Stimulated activated CD8-positive, alpha-beta memory T cell treated with anti-CD3 and anti-CD28 coated beads, Interleukin-15, amount 100 ng/mL, for 48 hours (primary cell): ENCODE measurements at places on chromosomes 1 and 21.

DNA sequence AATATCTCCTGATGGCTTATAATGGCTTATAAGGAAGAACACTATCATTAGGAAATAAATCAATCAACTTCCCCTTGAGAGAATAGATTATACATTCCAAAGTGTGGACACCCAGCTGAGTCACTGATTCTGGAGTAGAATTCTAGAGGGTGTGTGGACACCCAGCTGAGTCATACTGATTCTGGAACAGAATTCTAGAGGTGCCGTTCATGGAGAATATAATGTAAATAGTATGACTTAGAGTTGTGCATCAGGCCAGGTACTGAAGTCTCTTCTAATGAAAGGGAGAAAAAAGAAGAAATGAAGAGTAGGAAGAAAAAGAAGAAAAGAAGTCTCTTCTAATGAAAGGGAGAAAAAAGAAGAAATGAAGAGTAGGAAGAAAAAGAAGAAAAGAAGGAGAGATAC, 2.4 kb upstream of the USP33 start:
- DNase-seq, result no peak

DNA sequence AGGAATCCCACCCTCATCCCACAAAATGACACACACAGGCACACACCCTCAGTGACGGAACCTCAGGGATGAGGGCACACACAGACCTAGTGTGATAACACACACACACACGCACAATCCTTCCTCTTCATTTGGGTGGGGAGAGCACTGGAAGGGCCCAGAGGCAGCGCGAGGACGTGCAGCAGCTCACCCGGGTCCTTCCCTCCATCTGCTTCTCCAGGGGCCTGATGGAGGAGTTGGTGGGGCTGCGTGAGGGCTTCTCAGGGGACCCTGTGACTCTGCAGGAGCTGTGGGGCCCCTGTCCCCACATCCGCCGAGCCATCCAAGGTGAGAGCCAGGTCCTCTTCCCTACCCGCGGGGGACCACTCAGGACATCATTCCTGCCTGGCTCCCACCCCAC, 557 bp downstream of the CLCNKA start:
- DNase-seq, result no peak

GRCh38 chr1:50416553-50417453, 6.4 kb downstream of the DMRTA2 start:
- no peak for DNase-seq

DNA sequence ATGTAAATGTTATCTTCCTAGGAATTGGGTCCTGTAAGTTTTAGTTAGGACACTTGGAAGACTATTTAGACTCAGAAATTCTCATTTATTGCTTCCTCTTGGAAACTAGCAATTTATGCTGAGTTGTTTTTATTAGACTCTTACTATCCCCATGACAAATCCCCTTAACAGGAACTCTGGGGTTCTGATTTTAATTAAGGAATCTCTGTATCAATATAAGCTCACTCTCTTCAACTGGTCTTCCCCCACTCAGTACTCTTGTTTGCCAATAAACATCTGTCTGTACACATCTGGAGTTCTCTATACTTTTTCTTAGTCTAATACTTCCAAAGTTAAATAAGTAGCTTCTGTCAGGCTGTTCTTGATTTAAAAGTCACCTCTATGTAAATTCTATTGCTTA, 64.1 kb upstream of the TBX15 start:
- no peak for DNase-seq

DNA sequence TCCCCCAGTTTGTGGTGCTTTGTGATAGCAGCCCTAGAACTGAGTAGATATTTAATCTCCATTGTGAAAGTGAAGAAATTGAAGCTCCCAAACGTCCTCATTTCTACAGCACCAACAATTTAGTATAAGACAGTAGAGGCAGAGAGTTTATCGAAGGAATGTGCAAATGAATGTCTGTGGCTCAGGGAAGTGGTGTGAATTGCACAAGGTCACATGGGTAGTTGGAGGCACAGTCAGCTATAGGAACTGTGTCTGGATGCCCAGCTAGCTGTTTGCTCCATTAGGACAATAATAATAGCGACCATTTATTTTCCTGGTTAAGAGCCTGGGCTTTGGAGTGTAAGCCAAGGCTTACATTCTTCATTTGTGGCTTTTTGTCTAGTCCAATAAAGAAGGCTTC, 144.4 kb upstream of the USP24 start:
- no peak for DNase-seq

DNA sequence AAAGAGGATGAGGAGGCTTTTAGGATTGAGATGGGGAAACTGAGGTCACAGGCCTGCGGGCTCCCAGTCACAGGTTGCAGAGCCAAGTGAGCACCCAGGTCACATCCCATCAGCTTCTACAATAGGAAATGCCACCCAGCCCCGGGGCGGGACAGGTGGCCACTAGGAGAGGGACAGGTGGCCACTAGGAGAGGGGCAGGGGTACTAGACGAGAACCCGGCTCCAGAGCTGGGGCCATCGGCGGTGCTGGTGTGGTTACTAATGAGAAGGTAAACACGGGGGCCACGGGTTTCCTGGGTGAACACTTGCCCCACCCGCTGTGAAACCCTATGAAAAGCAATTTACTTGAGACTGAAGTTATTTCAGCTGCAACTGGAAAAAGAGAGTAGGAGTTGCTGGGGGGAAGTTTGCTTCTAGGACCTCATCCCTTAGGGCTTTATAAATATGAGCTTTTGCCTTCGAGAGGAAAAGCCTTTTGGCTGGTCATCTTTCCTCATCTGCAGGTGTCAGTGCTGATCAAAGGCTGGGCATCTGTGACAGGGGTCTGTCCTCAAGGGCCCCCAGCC, 52.5 kb downstream of the MRPL37 start:
- no peak for DNase-seq

- no peak for DNase-seq
Observed at GRCh38 chr1:90622666-90623065, 94.4 kb downstream of the BARHL2 start.

DNA sequence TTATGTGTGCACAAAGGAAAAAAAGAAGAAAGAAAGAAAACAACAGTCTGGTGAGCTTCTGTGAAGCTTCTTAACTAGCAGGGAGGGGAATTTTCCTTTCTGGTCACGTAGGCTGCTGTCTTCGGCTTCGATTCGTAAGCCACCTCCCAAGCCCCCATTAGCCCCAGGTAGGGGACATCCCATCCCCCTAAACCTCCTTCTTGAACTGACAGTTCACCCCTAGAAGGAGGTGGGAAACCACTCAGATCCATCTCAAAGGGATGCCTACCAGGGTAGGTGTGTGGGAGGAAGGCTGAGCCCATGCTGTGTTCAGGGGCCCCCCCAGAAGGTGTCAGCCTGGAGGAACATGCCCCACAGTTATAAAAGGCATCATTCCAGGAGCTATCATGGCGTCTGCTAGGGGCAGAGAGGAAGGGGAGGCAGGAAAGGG, 25.8 kb downstream of the CD247 start:
- no peak for DNase-seq

- no peak for DNase-seq
Observed at GRCh38 chr1:41802532-41803501, 115.9 kb downstream of the HIVEP3 start.

GRCh38 chr1:154861607-154862094, 8.4 kb downstream of the KCNN3 start:
- DNase-seq, result no peak

DNA sequence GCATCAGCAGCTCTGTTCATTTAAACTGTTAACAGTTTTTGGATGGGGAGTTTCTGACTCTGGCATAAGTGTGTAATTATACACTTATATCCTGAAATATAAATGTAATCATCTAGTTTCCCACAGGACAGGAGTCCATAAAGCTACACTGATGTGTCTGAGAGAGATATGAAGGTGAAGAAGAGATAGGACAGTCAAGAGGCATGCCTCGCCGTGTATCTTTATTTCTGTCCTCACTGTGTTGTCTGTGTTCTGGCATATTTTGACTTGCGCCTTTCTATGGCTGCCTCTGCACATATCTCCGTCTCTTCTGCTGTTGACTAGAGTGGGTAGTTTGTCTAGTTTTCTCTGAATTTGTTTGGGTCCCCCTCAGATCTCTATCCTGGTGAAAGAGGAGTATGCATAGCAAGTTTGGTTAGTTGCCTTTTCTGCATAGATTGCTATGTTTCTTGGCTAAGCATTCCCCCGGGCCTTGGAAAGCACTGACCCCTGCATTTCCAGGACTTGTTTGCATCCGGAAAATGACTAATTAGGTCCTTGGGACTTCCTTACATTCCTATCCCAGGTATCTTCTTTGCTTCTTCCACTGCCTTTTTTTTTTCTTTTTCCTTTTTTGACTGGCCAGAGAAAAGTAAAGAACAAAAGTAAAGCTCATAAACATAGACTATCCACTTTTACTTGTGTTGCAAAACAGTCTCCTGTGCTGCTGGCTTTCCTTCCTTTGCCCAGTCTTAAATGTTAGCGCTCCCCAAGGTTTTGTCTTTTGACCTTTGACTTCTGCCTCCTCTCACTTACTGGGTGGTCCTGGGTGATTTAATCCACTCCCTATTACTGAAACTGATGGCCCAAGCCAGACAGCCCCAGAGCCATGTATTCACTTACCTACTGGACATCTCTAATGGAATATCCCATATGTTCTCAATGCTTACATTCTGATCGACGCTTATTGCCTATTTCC, 27.6 kb upstream of the CNN3 start:
- no peak for DNase-seq

- DNase-seq, result no peak
Observed at GRCh38 chr1:96388421-96389310, 332.9 kb upstream of the PTBP2 start.

GRCh38 chr1:182978151-182978853, 25.3 kb upstream of the SHCBP1L start:
- DNase-seq, result no peak

GRCh38 chr1:231702804-231703203, 76.2 kb downstream of the DISC1 start:
- DNase-seq, result no peak

DNA sequence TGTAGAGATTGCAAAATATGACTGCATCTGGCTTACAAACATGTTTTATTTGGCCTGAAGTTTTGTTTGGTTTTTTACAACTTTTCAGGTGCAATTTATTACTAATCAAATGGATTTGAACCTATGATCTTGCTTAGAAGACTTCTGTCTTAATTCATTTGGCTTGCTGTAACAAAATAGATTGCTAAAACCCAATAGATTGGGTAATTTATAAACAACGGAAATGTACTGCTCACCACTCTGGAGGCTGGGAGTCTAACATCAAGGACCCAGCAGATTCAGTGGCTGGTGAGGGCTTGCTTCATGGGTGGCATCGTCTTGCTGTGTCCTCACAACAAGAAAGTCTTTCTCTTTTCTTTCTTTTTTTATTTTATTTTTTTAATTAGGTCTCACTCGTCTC, 72.9 kb downstream of the LBR start:
- DNase-seq, result no peak

- DNase-seq, result no peak
Observed at GRCh38 chr1:179137617-179138255, 55.9 kb downstream of the TOR3A start.

DNA sequence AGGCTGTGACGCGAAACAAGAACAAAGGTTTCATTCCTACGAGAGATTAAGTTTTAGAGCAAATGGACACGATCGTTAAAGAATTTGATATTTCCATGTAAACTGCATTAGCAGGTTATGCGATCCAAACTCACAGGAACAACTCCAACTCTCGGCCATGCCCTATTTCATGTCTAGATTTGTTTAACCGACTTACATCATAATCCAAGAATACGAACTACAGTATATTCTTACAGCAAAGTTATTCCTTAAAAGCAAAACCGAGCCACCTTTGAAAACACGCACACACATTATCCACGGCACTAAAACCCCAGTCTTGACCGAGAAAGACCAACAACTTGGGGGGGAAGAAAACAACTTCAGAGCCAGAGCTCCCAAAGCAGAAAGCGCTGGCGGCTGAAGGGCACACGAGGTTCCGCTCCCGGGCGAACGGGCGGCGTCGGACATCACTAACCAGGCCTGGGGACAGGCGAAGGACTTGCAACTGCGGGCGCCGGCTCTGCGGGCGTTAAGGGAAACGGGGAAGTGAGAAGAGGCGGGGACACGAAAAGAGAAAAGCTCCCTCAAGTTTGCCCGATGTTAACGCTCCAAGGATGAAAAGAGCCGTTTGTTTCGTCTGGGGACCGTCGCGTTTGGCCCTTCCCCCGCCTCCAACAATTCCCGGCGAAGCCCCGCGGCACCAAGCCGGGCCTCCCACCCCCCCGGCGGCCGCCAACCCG, 690 bp downstream of the B3GALNT2 start:
- DNase-seq, result no peak

GRCh38 chr1:59635097-59635496, 179.7 kb upstream of the HOOK1 start:
- no peak for DNase-seq

DNA sequence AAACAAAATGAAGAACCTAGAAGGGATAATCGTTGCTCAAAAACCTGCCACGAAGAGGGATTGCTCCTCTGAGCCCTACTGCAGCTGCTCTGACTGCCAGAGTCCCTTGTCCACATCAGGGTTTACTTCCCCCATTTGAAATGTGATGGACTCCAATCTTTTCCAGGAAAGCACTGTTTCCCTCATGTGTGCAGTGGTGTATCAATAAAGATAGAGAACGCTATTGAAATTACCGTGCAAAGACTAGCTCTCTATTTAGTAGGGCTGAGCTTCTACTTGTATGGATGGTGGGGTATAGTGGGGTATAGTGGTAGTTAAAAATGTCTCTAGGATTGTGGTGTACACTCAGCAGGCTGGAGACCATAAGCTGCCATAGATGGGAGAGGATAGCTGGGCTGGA, 3.7 kb downstream of the TMCO2 start:
- DNase-seq, result no peak

GRCh38 chr1:118504867-118505266, 319.8 kb upstream of the SPAG17 start:
- no peak for DNase-seq

DNA sequence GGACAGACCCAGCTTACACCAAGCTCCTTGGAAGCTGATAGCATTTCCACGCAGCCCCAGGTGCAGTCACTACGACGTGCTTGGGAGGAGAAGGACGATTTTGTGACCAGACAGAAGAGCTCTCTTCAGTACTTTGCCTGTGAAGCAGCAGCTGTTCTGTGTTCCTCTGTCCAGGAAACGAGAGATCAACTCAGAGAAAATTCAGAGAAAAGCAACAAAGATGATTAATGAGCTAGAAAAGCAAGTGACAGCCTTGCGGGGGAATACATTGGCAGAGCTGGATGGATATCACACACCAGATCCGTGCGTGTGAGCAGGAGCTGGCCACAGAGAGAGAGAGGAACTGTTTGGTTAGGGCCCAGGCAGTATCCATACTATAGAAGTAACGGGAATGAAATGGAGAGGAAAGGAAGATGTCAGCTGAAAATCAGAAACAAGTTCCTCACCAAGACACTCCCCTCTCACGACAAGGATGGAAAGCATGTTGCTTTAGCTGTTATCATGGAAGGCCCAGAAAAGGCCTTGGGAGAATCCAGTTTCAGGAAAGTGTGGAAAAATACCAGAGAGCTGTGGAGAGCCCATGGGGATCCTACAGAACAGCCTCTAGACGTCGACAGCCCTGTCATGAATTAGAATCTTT, 106.2 kb downstream of the TOMM20 start:
- DNase-seq, result no peak

- no peak for DNase-seq
Observed at GRCh38 chr1:23019863-23020625, 776 bp downstream of the KDM1A start.

- DNase-seq, result no peak
Observed at GRCh38 chr21:15195768-15196167, 131.0 kb upstream of the NRIP1 start.
